LoVo (cell line): ENCODE measurements at places on chromosomes 2 and 18.
A peak's percentile ranks its signal among the peaks of the same experiment; 100 is the strongest.

GRCh38 chr2:163417596-163418337, 318.0 kb downstream of the FIGN start:
- no peak for DNase-seq

DNA sequence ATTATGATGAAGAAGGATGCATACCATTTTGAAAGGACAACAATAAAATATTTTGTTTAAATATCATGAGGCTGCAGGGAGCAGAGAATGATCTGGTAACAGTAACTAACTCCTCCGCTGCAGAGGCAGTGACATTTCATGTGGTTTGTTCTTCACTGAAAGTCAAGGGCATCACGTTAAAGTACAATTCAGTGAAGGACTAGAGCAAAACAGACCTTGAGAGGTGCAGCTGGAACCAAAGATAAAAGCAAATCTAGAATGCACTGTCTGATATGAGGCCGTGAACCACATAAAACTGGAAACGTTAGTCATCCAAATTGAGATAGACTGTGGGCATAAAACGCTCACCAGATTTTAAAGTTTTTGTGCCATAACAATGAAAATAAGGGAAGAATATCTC, 522.9 kb upstream of the TNP1 start:
- DNase-seq = no peak

- no peak for DNase-seq
Measured at GRCh38 chr2:7725171-7725849, 808.1 kb downstream of the RNF144A start.

DNA sequence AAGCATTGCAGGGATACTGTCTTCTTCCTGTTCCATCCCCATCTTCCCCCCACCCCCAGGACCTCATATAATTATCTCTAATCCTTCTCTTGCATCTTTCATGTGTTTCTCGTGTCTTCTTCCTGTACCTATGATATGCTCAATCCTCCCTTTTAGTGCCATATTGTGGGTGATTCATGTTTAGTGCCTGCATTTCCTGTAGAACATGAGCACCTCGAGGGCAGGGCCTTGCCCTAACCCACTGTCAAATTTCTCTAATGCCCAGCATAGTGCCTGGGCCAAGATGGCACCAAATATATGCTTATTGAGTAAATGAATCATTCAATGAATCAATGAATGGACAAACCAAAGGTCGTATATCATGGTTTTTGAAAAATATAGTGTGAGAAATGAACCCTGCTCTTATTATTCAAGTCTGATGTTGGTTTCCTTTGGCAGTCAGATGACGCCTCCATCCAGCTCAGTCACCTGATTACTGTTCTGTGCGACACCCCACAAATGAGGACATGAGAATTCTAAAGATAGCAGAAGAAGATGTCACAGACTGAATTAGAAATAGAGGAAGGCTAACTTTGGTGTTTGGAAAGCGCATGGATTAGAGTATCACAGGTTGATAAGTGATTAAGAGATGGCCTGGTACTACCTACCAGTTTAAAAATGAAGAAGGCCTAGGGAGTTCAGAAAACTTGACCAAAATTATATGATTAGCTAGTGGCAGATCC, 278.4 kb downstream of the PRKCE start:
- no peak for DNase-seq

DNA sequence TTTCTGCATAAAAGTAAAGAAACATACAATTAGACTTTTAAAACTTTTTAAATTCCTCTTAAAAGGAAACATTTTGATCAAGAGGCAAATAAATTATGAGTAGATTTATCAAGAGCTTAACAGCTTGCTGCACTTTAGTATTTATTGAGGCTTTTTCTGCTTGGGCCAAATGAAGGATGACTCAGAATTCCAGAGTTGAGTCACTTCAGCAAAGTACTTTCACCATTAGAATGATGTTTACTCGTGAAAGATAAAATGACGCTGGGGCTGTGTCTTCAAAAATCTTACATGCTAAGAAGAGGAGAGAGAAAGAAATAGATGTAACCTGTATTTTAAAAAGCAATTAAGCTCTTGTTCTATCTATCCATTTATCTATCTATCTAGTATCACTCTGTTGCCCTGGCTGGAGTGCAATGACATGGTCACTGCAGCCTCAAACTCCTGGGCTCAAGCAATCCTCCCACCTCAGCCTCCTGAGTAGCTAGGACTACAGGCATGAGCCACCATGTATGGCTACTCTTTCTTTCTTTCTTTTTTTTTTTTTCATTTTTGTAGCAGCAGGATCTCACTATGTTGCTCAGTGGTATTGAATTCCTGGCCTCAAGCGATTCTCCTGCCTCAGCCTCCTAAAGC, 75.3 kb upstream of the RIOK3 start:
- peak; percentile 31 for DNase-seq

GRCh38 chr2:165563468-165564225, 94.1 kb downstream of the CSRNP3 start:
- DNase-seq = no peak

GRCh38 chr2:119117408-119117807, 41.1 kb downstream of the C1QL2 start:
- DNase-seq = no peak

- DNase-seq = no peak
Measured at GRCh38 chr18:34933909-34934661, 107.1 kb upstream of the MAPRE2 start.

DNA sequence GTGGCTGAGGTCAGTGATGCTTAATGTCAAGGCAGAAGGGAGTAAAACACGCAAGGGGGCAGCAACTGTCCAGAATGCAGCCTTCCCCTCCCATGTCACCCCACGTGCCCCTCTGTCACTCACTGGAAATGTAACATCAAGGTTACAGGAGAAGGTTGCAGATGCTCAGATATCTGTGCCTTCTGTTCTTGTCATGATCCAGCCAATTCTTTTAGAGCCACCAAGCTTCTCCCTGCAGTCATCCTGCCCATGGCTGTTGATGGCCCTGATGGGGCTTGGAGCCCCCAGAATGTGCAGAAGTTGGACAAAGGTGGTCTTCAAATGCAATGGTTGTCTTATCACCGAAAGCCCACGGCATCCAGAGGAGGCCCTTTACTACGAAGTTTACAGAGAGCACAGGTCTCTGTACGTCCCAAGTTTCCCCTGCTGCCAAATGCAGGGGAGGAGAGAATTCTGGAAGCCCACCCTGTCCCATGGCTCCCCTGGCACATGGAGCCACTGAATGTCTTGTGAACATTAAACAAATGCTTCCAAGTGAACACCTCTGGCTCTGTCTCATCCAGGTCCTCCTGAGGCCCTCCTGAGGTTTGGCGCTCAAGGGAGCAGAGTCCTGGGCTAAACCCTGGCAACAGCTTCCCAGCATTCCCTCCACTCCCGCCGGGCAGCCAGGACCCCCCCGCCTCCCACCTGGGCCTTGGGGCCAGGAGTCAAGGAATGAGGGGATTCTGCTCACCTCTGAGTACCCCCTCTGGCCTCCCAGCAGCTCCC, 4.5 kb upstream of the GPR55 start:
- no peak for DNase-seq

- DNase-seq = no peak
Measured at GRCh38 chr2:143885461-143885860, 634.5 kb downstream of the ZEB2 start.
